ENCODE measurements at places on chromosomes 6 and 20.

GRCh38 chr6:5866547-5867051, 140.1 kb downstream of the NRN1 start:
- peak; percentile 40 for DNase-seq

DNA sequence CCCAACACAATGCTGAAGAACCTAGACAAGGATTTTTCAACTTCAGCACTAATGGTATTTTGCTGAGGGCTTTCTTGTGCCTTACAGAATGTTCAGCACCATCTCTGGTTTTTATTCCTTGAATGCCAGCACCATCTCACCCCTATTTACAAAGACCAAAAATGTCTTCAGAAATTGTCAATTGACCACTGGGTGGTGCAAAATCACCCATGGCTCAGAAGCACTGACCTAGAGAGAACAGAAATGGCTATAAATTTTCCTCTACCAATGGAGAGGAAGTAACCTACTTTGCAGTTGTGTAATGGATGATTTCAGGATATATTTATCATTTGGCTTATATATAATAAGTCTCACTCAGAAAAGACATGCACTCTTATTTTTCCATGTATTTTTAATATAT, 431.0 kb upstream of the IRAK1BP1 start:
- peak; percentile 9 for DNase-seq

DNA sequence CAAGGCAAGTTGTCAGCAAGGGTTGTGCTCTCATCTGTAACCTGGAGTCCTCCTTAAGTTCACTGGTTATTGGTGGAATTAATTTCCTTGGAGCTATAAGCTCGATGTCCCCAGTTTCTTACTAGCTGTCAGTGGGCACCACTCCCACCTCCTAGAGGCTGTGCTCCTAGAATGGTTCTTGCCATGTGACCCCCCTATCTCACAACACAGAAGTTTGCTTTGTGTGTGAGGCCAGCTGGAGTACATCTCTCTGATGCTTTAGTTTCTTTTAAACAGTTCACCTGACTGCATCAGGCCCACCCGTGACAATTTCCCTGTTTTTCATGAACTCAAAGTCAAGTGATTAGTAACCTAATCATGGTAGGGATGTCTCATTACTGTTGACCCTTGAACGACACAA, 179.1 kb upstream of the SCGN start:
- no peak for DNase-seq

DNA sequence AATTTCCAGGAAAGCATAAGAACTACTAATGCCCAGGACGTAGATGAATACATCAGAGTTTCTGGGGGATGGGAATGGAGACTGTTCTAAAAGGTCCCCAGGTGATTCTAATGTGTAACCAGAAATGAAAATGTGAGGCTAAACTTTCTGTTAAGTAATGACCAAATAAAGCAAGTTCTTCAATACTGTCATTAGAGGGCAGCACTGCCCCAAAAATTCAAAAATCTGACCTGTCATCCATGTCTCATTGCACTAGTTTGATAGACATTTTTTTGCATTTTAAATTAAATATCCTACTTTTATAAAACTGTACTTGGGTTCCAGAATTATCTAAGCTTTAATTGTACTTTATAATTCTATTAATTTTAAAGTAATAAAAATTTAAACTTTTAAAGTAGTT, 94.9 kb downstream of the RFX6 start:
- DNase-seq: no peak

GRCh38 chr6:1384549-1385128, 4.7 kb upstream of the FOXF2 start:
- no peak for DNase-seq

DNA sequence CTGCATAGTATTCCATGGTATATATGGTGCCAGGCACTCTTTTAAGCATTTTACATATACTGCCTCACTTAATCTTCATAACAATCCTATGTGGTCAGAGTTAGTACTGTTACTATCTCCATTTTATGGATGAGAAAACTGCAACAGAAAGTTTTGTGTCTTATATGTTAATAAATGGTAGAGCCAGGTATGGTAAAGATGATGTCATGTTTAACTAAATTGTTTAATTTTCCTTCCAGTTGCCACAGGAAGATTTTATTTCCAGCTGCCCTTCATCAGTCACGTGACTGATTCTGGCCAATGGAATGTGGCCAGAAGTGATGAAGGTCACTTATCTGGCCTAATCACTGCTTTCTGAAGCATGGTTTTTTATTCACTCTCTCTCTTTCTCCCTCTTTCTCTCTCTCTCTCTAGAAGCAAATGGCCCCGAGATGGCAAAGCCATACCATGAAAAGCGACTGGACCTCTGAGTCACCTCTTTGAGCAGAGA, 75.7 kb upstream of the BTBD3 start:
- no peak for DNase-seq

GRCh38 chr6:79250107-79250514, 15.6 kb upstream of the HMGN3 start:
- no peak for DNase-seq

GRCh38 chr6:5684320-5685053, 322.2 kb downstream of the NRN1 start:
- no peak for DNase-seq

Measured in GM04503 (cell line).